H9 (cell line): ENCODE measurements at places on chromosomes 16 and 17. TPM values are rescaled to one million over a fixed set of nuclear protein-coding genes. Genes with fewer than 3 reads are reported as not detected.

The PRR11 gene
- total RNA-seq: 70.6 and 70.7 TPM in 2 replicates

The CX3CL1 gene
- total RNA-seq: 1.6 and 1.7 TPM in 2 replicates

The KLHL10 gene
- total RNA-seq: 0.22 and 0.46 TPM in 2 replicates

DNA sequence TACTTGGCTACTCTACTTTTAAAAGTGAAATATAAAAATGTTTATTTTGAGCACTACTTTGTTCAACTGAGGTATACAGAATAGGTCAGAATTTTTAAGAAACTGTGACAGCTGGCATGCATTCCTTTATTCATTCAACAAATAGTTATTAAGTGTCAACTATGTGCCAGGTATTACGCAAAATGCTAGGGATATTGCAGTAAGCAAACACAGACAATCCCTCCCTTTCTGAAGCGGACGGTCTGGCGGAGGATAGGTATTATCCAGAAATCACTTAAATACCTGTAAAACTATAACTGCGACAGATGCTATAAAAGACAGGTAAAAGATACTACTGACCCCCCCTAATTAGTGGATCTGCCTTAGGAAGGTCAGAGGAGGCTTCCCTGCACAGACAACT lies 26.1 kb downstream of the METTL16 start:
- no peak for DNase-seq

- DNase-seq: no peak
Observed at GRCh38 chr17:78658281-78658785, 81.1 kb upstream of the DNAH17 start.

The TBX6 gene
- 1.6 and 1.9 TPM in 2 replicates for total RNA-seq

GRCh38 chr17:82246365-82247181 lies 17.7 kb downstream of the SLC16A3 start:
- DNase-seq: no peak

DNA sequence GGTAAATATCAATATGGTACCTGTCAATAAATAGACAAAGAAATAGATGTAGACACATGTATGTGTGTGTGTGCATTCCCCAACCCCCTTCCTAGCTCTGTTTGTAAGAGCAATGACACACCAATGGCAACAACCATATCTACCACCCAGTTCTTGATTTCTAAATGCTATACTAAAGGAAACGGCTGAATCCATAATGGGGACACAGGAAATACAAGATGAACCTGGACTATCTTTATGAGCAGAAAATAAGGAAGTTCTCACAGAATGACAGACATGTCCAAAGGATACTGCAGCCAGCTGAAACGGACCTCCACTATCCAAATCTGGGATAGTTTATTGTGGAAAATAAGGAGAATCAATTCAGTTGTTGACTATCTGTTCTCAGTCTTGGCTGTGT lies 75.3 kb downstream of the MYO1D start:
- DNase-seq: no peak

The TEKT3 gene
- total RNA-seq: 0.42 and 0.57 TPM in 2 replicates

DNA sequence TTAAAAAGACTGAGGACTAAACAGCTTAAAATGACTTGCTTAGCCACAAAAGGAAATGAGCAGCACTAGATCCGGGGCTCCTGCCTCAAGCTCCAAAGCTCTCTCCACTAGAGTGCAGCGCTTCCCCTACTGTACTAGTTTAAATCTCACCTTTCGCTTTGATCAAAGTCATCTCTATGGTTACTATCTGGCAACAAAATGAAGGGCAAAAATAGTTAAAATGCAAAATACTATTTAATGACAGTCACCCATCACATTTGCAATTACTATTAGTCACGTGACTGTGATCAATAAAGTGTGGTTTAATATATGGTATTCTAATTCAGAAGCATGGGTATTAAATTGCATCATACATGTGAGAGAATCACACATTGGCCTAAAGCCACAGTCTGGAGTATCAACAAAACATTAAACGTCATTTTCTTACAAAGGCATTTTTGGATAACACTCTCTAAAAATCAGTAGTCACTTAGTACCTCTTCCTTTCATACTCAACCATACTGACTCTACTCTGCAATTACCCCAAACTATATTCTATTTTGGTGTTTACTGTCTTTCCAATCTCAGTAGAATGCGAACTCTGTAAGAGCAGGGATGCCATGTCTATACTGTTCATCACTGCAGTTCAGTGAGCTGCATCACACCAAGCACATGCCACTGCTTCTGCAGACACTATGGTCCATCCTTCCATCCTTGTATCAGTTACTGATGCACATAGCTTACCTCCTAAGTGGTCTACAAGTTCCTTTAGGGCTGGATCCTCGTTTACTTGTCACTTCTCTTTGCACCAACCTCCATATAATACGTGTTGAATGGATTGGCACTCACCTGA lies 6.2 kb downstream of the PSMD12 start:
- DNase-seq: no peak

The RGS9 gene
- 12.0 and 12.3 TPM in 2 replicates for total RNA-seq

DNA sequence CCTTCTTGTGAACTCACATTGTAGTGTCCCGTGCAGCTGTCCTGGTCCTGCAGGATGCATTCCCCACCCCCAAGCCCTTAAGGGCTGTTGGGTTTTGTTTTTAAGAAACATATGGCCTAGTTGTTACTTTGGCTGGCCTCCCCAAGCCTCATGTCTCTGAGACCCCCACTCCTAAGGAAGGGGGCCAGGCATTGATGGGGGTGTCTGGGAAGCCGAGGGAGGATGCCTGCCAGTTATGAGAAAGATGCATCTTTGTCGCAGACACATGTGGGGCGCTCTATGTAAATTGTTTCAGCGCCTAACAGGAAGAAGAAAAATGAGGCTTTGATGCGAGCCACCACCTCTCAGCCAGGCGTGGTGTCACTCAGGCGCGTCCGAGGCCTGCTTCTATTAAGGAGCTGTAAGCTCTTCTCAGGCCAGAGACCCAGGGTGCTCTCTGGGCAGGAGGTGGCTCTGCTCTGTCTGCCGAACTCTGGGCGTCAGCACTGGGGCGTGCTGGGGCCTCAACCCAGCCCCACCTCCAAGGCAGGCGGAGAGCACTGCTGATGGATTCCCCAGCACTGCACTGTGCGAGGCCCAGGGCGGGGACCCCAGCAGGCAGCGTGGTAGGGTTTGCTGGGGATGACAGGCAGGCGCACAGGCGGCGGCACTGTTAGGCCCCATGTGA lies 70.6 kb downstream of the SREBF1 start:
- no peak for DNase-seq

The PRSS27 gene
- 3.6 and 5.0 TPM in 2 replicates for total RNA-seq

DNA sequence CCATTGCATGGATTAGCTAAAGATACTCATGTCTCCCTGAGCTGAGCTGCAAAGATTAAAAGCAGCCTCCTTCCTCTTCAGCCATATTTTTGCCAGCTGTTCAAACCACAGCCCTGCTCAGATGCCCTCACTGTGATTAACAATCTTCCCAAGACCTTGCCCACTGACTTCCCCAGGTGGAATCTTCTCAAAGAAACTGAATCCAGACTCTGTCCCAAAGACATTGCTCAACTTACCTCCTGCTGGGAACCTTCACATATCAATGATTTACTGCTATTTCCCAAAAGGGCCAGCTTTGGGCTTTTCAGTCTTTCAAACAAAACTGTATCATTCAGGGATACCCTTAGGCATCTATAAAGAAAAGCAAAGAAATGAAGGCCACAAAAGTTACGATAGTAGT lies 9.2 kb downstream of the C17orf67 start:
- no peak for DNase-seq
